NT2/D1 (cell line): ENCODE measurements at places on chromosomes 2 and 18.

GRCh38 chr2:121202541-121203310 is 82.3 kb downstream of the TFCP2L1 start:
- DNase-seq: no peak

DNA sequence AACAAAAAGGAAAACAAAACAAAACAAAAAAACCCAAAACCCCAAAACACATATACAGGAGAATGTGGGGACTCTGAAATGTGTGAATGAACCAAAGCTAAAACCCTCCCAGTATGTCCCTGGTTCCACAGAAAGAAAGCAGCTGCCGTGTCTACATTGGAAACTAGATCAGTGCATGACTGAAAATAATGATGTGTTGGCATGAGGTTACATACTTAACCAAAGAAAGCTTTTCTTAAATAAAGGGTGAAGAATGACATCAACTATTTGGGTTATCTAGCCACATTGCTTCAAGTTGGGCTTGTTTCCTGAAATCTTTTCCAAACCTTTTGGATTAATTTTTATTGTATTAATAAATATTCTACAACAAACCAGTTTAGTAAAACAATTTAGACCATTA is 91.9 kb upstream of the FN1 start:
- no peak for DNase-seq

DNA sequence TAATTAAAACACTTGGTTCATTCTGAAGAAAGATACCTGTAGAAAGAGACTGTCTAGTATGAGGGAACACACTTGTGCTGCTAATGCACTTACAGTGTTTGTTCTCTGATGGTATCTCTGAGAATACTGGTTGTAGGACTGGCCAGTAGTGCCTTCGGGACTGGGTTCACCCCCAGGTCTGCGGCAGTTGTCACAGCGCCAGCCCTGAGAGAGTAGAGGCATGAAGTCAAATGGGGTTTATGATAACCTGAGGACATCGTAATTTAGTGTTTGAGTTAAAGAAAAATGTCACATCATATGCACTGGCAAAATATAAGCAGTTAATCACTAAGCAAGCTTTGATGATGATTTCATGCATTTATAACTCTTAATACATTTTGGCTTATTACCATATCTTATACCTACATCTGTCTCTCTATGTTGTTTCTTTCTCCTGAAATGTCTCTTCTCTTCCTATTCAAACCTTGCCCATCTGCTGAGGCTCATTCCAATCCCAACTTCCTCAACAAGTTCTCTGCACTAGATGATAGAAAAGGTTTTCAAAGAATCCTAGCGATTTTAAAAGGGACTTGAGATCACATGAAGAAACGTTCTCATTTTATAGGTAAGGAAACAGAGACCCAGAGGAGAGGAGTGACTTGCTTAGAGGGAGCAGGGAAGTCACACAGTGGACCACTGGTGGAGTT is 50.2 kb downstream of the ATIC start:
- DNase-seq: no peak

GRCh38 chr18:64539847-64540246 is 391.0 kb upstream of the LINC00305 start:
- DNase-seq: no peak

DNA sequence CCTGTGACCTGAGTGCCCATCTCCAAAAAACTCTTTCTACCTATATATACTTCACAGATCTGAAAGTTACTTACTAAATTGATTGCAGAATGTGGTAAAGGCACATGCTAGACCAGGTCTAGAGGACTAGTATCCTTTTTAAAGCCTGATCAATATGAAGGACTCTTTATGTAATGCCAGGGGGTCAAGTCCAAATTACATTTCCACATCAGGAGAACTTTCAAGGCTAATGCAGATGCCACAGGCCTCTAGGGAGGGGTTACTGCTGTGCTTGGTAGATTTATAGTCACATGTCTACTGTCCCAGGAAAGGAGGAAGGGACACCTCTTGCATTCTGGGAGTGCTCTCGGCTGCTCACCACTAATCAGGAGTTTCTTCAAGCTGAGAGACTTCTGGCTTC is 118.4 kb upstream of the NOSTRIN start:
- DNase-seq: no peak

DNA sequence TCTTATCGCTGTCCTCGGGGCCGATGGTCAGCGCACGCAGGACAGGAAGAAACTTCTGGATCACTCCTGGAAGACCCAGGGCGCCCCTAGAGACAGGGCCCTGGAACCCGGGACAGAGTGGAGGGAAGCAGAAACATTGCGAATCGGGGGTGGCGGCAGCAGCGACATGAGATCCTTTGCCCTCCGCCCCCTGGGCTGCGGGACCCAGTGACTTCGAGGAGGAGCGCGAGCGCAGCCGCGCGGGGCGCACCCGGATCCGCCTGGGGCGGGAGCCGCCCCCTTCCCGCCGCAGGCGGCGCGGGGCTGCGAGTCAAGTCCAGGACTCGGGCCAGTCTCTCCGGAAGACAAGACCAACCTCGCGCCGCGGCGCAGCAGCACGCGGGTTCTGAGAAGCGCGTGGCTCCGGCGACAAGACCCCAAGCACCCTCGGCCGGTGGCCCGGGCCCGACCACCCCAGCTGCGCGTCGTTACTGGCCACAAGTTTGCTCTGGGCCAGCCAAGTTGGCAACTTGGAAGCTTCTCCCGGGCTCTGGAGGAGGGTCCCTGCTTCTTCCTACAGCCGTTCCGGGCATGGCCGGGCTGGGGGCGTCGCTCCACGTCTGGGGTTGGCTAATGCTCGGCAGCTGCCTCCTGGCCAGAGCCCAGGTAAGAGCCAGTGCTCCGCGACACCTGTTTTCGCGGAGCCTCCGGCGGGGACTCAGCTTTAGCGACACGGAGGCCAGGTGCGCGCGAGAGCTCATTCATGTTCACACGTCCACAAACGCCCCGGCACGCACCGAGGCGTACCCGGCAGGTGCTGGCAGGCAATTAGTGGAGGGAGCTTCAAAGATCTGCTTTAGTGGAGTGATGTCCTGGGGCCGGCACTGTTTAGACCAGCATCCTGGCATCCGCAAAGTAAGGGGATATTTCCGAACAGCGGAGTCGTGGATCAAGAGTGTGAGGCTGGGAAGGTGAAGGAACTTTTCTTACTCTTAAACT is at the start of gene PTH2R:
Gene PTH2R (plus strand): TSS at position 319 of the 978 bp plus-strand sequence. CDS start 252 bp downstream, at position 571.
- no peak for DNase-seq

GRCh38 chr2:153519257-153519875 is 40.8 kb upstream of the RPRM start:
- DNase-seq: peak; percentile 44

GRCh38 chr2:235584638-235585007 is 90.8 kb downstream of the AGAP1 start:
- DNase-seq: no peak

GRCh38 chr2:150513647-150514046 is 26.2 kb upstream of the RND3 start:
- no peak for DNase-seq

DNA sequence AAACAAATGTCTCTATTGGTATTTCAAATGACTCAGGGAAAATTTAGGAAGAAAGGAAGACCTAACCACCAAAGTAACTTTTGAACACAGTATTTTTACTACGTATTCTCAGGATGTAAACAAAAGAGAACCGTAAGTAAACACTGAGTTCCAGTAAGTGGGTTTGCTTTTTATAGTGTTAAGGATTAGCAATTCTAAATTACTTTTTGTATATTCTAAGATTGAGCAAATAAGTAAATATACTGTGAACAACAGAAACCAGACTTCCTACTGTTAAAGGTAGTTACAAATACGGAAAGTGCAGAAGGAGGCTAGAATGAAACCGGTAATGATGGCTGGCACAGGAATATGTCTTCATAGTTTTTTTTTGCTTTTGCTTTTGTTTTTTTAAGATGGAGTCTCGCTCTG is 31.5 kb downstream of the SESTD1 start:
- no peak for DNase-seq

DNA sequence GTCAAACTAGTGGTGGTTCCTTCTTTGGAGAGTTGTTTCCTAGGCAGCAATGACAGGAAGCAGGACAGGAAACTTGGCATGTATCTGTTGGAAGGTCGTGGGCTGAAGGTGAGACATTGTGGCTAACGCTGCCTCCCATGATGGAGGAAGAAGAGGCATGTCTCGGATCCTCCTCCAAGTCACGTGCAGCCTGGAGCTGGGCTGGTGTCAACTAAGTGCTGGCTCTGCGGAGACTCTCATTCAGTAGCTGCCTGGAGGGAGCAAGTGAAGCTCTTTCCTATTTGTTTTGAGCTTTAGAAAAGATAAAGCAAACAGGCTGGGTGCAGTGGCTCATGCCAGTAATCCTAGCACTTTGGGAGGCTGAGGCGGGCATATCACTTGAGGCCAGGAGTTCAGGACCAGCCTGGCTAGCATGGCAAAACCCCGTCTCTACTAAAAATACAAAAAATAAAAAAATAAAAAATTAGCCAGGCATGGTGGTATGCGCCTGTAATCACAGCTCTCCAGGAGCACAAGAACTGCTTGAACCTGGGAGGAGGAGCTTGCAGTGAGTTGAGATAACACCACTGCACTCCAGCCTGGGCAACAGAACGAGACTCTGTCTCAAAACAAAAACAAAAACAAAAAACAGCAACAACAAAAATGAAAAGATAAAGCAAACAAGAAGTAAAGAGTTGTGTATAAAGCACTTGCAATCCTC is 28.2 kb upstream of the INO80C start:
- DNase-seq: no peak

- DNase-seq: no peak
Observed at GRCh38 chr18:6200204-6200774, 214.4 kb downstream of the L3MBTL4 start.

- DNase-seq: no peak
Observed at GRCh38 chr18:12744103-12744502, 41.3 kb downstream of the PSMG2 start.

- DNase-seq: no peak
Observed at GRCh38 chr2:96884299-96885094, 14.6 kb upstream of the SEMA4C start.

DNA sequence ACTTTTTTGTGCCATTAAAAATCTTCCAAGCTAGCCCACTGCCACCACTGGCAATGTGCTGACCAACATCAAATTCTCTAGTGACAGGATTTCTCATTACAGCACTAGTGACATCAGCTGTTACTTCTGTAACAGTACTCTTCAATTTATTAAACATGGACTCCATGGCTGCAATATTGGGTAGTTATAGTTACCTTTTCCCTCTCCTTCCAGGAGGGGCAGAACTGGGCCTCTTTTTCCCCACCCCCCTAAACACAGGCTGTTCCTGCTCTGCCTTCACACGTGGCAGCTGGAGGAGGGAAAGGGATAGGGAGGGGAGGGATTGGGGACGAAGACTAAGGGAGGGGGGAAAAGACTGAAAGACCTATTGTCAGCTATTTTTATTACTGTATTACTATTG is 38.1 kb downstream of the TRAK2 start:
- DNase-seq: no peak

- no peak for DNase-seq
Observed at GRCh38 chr2:15768615-15769014, 171.7 kb upstream of the MYCN start.

- no peak for DNase-seq
Observed at GRCh38 chr18:9552191-9552590, 62.2 kb downstream of the PPP4R1 start.

- DNase-seq: no peak
Observed at GRCh38 chr2:133382566-133382965, 185.7 kb downstream of the NCKAP5 start.

GRCh38 chr2:148658807-148659722 is 14.5 kb downstream of the EPC2 start:
- no peak for DNase-seq

DNA sequence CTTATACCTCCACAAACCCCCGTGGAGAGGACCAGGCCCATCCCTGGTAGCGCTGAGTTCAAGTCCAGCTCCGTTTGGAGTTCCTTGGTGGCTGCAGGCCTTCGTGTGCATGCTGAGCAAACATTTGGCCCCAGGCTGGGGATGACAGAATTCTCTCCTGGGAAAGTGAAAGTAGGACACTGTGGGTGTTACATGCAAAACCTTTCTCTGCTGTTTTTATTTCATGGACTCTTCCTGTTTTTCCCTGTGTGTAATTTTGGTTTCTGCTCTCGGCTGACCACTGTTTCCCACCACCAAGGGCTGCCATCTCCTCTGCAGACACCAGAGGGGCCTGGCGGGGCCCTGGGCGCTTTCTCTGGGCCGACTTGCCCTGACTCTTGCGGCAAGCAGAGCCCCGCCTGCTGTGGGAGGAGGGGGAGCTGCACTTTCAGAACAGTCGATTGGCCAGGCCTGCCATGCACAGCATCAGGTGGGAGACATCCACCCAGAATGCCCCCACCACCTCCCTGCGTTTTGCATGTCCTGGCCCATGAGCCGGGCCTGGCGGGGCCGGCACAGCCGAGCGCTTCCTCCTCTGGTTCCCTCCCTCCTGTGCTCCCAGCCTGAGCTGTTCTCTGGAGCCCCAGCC is 102.4 kb downstream of the CABLES1 start:
- DNase-seq: no peak

DNA sequence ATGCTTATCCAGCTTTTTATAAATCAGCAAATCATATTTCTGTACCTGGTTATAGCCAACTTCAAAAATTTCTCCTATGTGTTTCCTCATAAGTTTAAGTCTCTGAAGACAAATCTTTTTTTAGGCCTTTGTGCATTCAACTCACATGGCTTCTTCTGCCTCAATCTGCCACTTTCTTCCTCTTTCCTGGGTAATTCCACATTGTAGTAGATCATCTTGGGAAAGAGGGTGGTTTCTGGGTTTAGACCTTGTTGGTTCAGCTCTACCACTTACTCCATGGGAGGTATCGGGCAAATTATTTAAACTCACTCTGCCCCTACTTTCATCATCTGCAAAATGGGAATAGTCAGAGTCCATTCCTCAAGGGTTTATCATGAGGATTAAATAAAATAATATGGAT is 707.0 kb upstream of the ZEB2 start:
- DNase-seq: no peak

GRCh38 chr18:13375302-13376255 is 157.0 kb downstream of the LDLRAD4 start:
- no peak for DNase-seq

- no peak for DNase-seq
Observed at GRCh38 chr2:2706306-2706705, 375.2 kb upstream of the MYT1L start.

- DNase-seq: no peak
Observed at GRCh38 chr2:182767578-182767977, 51.5 kb downstream of the DNAJC10 start.

- peak; percentile 63 for DNase-seq
Observed at GRCh38 chr2:207133820-207134519, 31.8 kb downstream of the KLF7 start.
